ENCODE measurements at places on chromosomes 5 and 9. TPM values are rescaled to one million over a fixed set of nuclear protein-coding genes. Genes with fewer than 3 reads are reported as not detected.

DNA sequence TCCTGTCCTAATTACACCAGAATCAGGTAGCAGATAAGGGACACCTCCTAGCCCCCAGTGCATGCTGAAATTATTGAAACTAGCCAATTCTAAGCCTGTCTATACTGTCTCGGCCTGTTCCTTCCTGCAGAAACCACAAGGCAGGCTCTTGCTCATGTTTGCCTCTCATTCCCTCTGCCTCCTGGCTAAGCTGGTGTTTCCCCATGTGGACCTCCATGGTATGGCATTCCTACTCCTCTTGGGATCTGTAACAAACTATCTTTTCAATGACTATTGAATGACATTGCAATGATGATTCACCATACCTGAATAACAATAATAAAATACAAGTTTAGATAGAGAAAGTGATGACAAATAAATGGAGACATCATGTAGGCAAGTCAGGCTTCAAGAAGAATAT lies 35.6 kb upstream of the ADAMTS16 start:
- no peak for DNase-seq

DNA sequence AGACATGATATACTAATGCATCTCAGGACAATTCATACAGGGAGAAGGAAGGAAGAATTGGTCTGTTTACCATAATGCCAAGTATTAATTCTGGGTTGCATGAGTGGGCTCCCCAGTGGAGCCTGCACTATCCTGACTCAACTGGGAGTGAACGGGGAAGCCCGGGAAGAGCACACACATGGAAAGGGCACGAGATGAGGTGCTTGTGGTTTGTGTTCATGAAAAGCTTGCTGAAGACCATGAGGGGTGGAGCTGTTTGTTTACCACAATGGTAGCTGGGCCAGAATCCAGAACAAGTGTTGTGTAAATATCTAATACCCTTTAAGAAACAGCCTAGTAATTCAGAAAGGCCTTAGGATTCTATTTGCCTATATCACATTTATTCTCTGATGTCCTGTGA lies 44.6 kb downstream of the POC5 start:
- DNase-seq, result no peak

- DNase-seq, result no peak
These were observed 277.4 kb downstream of the AOPEP start for GRCh38 chr9:95003689-95004410.

GRCh38 chr9:22009506-22009867 lies 382 bp upstream of the CDKN2B start:
- DNase-seq, result no peak

- no peak for DNase-seq
These were observed 78.7 kb upstream of the ACTBL2 start for GRCh38 chr5:57561231-57561842.

DNA sequence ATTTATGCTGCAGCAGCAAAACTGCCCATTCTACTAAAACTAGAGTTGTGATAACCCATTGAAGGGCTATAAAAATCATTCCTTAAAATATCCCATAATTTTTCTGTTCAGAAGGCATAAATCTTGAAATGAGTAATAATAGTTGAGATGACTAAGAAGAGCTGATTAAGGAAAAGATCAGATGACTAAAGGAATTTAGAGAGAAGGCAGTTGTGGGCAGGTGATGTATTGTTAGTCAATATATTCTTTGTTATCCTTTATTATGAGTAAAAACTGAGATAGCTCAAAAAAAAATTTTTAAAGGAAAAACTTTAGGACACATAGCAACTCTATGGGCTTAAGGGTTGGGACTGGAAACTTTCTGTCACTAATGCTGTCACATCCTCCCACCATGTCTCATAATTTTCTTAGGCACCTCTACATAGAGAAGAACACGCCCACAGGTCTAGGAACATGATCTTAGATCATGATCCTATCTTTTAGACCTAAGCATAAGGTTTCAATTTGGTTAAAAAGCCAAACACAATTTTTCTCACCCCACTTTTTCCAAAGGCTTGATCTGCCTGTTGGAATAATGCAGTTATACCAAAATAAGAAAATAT lies 597.5 kb upstream of the MEF2C start:
- DNase-seq, result no peak

DNA sequence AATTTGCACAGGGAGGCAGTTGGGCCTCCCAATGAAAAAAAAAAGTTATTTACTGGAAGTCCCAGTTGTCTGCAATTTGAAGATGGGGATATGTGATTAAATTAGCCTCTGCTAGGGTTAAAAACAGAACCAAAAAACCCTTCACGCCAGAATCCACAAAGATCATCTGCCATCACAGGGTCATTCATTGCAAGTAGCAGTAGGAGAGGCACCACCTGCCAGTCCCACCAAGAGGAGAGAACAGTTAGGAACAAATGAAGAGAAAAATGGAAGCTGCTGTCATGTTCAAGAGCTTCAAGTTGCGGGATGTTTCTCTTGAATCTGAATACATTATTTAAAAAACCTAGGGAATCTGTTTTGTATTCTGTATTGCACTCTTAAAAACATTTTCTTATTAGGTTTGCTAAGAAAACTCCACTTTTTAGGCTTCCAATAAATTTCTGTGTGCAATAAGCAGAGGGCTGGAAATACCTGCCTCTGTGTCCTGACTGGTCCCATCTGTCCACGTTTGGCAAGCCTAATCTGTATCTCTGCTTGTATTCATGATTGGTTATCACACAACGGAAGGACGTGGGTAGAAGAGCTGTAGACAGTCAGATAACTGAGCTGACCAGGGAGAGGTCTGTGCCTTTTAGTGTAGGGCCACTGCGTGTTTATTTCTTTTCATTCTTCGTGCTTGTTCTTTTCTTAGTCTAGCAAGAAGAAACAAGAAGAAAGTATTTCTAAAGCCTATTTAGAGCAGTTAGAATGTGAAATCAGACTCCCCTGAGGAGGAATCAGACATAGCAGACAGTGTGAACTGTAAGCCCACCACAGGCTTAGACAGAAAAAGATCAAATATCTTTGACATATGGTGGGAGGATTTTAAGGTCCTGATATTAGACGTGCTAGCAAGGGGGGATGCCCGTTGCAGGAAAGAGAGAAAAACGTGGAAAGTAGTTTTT lies 630.6 kb upstream of the SEMA6A start:
- DNase-seq, result no peak

DNA sequence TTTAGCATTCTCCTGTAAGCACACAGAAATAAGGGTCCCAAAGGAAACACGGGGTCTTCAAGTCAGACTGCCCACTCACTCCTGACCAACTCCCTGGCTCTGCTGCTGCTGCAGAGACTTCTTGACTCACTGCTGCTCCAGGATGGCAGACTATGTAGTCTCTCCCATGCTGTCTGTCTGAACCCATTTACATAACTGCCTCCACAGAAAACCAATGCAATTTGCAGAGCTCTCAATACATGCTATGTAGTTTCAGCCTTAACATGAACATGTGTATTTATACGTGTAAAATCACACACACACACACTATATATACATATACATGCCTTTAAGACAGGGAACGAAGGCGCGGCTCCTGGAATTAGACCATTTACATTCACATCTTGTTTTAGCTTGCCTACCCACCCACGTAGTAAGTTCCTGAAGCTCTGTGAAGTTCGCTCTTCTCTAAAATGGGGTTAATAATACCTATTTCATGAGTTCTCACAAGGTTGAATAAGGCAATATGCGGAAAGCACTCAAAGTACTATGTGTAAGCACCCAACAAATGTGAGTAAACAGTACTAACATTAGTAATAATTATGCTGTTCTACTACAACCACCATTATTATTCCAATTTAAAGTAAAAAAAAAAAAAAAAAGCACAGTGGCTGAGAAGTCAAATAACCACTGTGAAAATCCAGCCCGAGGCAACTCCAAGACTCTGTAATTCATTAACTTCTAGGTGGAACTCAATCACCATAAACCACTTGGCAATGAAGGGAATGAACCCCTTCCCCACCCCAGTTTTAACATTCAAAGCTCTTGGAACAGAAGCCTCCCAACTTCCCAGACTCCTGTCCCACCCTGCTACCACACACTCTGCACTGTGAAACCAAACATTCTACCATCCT lies 31.8 kb downstream of the PRELID2 start:
- DNase-seq, result no peak

DNA sequence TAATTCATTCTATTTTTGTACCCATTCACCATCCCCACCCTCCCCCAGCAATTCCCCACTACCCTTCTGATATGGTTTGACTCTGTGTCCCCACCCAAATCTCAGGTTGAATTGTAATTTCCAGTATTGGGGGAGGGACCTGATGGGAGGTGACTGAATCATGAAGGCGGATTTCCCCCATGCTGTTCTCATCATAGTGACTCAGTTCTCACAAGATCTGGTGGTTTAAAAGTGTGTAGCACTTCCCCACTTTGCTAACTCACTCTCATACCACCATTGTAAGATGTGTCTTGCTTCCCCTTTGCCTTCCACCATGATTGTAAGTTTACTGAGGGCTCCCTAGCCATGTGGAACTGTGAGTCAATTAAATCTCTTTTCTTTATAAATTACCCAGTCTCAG lies 25.9 kb upstream of the TESK1 start:
- no peak for DNase-seq

GRCh38 chr5:111935835-111936234 lies 178.8 kb upstream of the NREP start:
- DNase-seq, result no peak

DNA sequence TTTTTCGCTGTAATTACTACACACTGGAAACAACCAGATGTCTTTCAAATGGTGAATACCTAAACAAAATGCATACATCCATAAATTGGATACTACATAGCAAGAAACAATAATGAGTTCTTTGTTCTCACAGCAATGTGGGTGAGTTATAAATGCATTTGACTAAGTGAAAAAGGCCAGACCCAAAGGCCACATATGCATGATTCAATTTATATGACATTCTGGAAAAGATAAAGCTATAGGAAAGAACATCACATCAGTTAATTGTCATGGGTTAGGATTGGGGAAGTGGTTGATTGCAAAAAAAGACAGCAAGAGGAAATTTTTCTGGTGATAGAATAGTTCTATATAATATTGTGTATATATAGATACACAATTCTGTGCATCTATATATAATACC lies 198.9 kb downstream of the CYLC2 start:
- DNase-seq, result no peak

The ADAM19 gene
- 34.8 TPM for total RNA-seq

The FRMD3 gene
- 0.35 TPM for total RNA-seq

The TLR4 gene
- total RNA-seq, result 0.16 TPM

The SLC2A8 gene
- total RNA-seq, result 1.5 TPM

The PCDHGB1 gene
- total RNA-seq, result not detected

The LARP1 gene
- 182 TPM for total RNA-seq

The PDE6A gene
- total RNA-seq, result not detected

The SPATA31A5 gene
- total RNA-seq, result not detected

Data from T-cell (primary cell).